ENCODE measurements at places on chromosomes 4 and X.

GRCh38 chrX:111355523-111356115 is 56.4 kb downstream of the DCX start:
- no peak for DNase-seq

- DNase-seq, result no peak
These were observed 186.7 kb downstream of the ENOX2 start for GRCh38 chrX:130716346-130716745.

DNA sequence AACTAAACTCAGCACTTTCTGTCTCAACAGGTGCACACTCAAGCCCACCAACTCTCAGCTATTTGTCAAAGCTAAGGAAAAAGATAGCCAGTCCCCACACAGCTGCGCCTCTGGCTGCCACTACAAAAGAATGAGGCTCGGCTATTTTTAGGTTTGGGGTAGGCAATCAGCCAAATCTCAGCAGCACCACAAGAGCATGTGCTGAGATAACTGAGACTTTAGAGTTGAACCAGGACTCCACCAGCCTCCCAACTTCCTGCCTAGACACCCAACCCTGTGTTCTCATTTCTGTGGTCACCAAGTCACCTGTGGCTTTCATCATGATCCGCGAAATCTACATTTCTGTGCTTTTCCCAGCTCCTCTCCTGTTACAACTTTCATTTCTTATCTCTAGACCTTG is 28.0 kb downstream of the DMD start:
- DNase-seq, result no peak

GRCh38 chr4:5461477-5461876 is 246.9 kb downstream of the EVC2 start:
- no peak for DNase-seq

All from activated CD4-positive, alpha-beta T cell treated with anti-CD3 and anti-CD28 coated beads, Interleukin-2, amount 10 ng/mL, durations not matched to agents 7 days and 5 days (primary cell).